ENCODE measurements at places on chromosomes 4 and X.

DNA sequence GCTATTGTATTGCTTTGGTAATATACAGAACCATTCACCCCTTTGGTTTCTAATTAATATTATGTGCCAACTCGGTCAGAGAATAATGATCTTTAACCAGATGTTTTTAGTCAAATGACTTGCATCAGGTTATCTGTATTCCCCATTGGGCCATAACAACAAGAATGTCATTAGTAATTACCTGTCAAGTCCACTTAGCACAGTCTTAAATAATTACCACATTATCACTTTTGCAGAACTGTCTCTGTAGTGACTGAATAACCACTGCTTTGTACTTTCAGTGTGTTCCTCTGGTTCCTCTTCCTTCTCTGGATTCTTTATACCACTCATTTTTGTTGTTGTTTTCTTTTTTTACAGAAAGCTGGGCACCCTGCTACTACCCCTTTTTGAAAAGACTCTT lies 257.7 kb upstream of the SPOCK3 start:
- DNase-seq: no peak

DNA sequence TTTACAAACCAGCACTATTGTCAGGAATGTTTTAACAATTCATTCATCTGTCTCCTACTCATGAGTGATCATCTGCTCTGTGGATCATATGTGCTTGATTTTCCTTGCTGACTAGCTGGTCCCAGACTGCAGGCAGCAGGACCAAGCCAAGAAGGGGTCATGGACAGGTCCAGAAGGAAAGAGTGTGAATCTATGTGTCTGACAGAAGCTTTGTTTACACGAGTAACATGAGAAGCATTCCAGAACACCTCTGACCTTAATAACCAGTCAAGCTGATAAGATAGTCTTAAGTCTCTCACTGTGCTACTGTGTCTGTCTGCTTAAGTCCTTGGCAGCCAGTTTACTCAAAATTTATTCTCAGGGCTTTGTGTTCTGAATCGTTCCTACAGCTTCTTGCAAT lies 39.0 kb downstream of the GUCY1A1 start:
- DNase-seq: peak; percentile 35

GRCh38 chr4:122884499-122884898 lies 37.9 kb downstream of the NUDT6 start:
- no peak for DNase-seq

DNA sequence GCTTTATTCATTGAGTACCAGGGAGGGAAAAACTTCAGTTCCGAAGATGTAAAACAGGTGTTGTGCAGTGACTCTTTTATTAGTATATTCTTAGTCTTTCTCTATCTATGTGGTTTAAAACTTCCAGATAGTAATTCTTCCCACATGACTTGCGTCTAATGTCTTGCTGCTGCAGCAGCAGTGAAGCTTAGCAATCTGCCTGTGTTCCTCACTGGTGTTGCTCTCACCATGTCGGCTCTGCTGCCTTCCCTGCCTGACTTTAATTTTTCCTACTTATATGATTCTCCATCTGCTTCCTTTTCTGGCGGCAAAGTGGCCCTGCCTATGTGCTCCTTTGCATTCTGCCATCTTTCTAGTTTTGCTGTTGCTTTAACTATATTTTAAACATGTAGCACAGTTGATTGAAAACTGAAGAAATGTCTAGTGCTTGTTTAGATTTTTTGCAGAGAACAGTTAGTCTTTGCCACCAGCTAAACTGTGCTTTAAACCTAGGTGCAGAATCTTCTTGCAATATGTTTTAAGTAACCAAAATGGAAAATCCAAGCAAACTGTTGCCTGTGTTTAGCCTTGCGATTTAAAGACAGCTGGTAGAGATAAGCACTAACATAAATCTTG lies 1934.2 kb upstream of the IGFBP7 start:
- no peak for DNase-seq

GRCh38 chr4:45621971-45622370 lies 501.9 kb downstream of the GABRG1 start:
- DNase-seq: no peak

DNA sequence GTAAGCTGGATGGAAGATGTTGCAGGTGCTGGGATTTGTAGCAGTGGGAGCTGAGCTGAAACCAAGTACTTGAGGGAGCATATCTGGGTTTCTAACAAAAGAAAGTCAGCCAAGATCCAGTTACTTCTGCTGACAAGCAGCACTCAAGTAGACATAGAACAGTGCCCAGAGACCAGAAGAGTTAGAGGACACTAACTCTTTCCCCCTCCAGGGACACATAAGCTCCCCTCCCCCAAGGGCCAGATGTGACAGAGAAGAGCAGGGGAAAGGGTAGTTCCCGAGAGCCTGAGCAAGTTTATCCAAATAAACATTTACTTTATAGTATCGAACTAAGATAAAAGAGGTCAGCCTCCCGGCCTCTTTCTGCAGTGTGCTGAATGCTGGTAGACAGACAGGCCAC lies 12.2 kb downstream of the TRPC3 start:
- no peak for DNase-seq

GRCh38 chrX:87727620-87728019 lies 210.0 kb downstream of the KLHL4 start:
- no peak for DNase-seq

DNA sequence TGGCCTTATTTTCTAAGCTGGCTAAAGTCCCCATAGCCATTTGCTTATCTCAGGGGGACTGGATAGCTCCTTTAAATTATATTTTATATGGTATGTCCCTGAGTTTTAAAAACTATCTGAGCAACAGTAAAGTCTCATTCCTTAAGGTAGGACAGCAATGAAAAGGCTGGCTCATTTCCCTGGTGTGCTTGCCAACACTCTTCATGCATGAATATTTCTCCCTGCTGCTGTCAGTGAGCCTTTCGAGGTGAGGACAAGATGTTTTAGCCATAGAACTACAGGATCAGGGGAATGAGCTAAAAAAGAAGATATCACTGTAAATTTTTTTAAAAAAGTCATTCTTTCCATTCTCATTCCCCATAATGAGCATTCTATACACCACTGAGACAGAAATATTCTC lies 427.3 kb upstream of the FAM241A start:
- DNase-seq: no peak

DNA sequence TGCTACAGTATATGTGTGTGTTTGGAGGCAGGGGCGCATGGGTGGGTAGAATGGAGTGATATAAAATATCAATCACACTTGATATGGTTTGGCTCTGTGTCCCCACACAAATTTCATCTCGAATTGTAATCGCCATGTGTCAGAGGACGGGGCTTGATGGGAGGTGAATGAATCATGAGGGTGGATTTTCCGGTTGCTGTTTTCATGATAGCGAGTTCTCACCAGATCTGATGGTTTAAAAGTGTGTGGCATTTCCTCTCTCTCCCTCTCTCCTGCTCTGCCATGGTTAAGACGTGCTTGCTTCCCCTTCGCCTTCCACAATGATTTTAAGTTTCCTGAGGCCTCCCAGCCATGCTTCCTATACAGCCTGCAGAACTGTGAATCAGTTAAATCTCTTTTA lies 14.8 kb downstream of the SOWAHB start:
- no peak for DNase-seq

DNA sequence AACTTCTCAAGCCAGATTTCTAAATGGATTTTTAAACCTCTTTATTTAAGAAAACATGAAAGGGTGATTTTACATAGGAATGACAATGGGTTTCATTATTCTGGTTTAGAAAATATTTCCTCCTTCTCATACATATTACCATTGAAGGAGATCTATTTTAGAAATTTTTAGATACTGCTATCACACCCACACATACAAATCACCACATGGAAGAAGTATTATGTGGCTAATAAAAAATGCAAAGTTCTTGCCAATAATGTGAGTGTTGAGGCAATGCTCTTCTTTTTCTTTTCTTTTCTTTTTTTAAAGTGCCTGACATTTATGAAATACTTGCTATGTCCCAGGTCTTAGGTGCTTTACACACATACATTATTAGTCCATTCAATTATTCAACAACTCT lies 6.8 kb downstream of the STAP1 start:
- DNase-seq: no peak

GRCh38 chr4:48899950-48900349 lies 6.6 kb downstream of the OCIAD2 start:
- DNase-seq: no peak
